Cerebellar nuclear complex (tissue), 1 donor: ENCODE measurements at places on chromosomes 3 and 15.

GRCh38 chr15:32683906-32684584 is 33.8 kb upstream of the GREM1 start:
- no peak for DNase-seq

GRCh38 chr3:72434296-72434695 is 413.9 kb downstream of the SHQ1 start:
- DNase-seq: no peak

GRCh38 chr3:52724511-52724910 is 18.6 kb downstream of the SPCS1 start:
- no peak for DNase-seq

DNA sequence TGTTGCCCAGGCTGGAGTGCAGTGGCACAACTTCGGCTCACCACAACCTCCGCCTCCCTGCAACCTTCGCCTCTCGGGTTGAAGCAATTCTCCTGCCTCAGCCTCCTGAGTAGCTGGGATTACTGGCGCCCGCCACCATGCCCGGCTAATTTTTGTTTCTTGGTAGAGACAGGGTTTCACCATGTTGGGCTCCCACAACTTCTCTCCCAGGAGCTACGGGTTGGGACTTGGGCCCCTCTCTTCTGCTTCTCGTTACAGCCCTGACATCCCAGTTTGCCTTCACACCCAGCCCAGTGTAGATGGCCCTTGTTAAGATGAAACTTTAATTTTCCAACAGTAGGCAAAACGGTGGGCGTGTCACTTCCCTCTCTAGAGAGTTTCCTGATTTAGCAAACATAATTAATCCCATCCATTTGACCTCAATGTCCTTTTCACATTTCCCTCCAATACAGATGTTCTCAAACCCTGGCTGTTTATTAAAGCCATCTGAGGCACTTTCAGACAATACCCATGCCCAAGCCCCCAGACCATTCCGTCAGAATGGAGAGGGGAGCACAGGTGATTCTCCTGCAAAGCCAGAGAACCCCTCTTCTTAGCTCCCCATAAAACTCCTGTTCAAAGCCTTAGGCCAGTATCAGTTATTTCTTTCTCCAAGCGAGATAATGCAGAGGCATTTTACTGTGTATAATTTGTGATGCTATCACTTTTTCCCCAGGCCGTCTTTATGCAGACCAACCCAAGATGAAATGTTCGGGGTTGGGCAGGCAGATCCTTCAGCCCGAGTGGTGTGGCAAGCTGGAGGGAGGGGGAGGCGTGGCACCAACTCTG is 245.7 kb downstream of the XXYLT1 start:
- DNase-seq: no peak

- DNase-seq: no peak
These were observed 95.1 kb upstream of the PDZRN3 start for GRCh38 chr3:73719861-73720260.

DNA sequence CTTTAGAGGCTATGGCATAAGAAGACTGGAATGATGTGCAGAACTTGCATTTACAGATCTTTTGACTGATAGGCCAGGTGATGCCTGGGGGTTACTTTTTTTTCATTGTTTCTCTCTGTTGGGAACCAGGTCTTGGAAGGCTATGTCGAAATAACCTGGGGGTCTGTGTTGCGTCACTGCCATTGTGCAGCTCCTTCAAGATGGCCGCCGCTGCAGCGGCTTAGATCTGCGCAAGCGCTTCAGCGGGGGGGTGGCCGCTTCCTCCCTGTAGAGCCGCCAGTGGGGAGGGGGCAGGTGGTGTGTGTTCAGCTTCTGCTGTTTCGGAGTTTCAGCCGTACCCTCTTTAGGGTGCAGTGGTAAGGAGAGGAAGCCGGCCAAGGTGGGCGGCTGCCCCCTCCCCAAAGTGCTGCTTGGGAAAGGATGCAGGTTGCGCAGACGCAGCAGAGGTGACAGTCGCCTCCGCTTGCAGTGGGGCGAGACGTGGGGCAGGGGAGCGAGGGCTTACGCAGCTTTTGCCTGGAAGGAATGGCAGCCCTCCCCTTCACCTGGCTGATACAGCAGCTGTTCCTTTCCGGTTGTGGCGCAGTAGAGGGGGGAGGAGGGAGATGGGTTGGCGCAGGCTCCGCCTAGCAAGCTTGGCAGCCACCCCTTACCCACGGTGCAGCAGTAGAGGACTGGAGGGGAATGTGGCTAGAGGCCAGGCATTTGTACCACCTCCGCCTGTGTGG is 1.5 kb downstream of the SNRPN start:
- DNase-seq: no peak

GRCh38 chr3:111837112-111837511 is 22.0 kb upstream of the PHLDB2 start:
- DNase-seq: no peak

- DNase-seq: peak; percentile 47
These were observed 120.8 kb downstream of the ARPP21 start for GRCh38 chr3:35760146-35760545.

DNA sequence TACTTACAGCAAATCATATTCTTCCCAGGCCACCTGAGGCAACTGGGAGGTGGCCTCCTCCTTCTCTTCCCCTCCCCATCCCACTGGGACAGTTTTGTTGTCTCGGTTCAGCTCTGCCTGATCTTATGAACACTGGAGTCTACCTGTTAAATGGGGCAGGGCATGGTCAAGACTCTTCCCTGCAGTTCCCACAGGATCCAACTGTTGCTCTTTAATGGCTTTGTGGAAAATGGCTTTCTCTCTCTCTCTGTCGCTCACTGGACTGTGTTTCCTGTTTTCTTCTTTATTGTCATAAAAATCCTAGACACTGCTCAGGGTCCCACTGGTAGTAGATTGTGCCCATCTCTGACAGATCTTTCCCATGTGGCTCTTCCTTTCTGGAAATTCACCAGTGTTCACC is 40.2 kb downstream of the SLC27A2 start:
- no peak for DNase-seq
